ENCODE measurements at places on chromosomes 4 and X.

GRCh38 chrX:12936947-12937346 lies 30.5 kb downstream of the TLR8 start:
- no peak for DNase-seq

DNA sequence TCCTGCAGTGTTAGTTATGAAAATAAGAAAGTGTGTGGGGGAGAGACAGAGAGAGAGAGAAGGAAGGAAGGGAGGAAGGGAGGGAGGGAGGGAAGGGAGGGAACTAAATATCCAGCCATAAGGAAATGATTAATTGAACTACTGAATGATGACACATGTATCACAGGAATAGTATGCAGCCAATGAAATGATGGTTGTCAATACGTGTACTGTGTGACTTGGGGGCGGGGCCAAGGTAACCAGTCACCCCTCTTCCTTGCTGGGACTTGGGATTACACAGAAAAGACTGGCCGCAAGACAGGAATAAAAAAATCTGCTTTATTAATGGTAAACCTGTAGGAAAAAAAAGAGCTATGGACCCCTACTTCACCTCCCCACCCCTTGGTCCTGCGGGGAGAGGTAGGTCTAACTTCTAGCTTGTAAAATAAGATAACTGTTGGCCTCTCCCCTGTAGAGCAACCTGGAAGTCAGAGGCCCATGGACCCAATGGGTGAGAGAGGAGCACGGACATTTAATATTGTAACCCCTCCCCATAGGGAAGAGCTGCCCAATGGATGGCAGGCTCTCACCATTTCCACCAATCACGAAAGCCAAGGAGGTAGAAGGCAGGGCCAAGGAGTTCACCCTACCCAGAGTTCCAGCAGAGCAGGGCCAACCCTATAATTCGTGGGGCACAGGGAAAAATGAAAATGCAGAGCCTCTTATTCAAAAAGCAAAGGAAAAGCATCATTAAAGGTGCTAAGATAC lies 7.4 kb downstream of the PPP2R2C start:
- no peak for DNase-seq

DNA sequence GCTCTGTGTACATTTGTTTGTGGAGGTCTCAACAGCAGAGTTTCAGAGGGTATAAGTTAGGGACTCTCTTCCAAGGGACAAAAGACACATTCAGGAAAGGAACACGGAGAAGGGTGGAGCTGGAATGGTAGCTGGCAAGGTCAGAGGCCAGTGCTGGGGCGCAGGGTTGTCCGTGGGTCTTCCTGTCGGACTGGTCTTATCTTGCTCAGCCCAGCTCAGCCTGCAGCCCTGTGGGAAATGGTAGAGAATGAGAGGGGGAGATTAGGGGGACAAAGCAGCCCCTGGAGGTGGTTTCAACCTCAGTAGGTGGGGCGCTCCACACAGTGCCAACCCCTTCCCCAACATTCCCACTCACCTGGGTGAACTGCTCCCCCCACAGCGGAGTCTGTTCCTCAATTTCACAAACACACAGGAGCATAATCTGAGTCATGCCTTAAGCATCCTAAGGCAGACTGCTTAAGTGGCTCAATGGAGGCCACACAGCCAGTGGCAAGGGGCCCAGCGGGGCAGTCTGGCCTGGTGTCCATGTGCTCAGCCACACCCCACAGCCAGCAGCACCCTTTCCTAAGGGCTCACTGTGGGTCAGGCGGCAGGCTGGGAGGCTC lies 6.9 kb upstream of the HDAC6 start:
- DNase-seq, result no peak

GRCh38 chr4:36709991-36710390 lies 428.6 kb downstream of the DTHD1 start:
- no peak for DNase-seq

GRCh38 chr4:154743683-154744340 lies at the start of gene LRAT:
LRAT (plus strand) TSS chr4:154744000; CDS start chr4:154744327, 327 bp downstream.
- peak; percentile 50 for DNase-seq

Measured in GM13977 (cell line).